Vagina (tissue), 2 donors: ENCODE measurements at places on chromosomes 5 and 9. TPM values are rescaled to one million over a fixed set of nuclear protein-coding genes. Genes with fewer than 3 reads are reported as not detected.

Gene AQP7
- total RNA-seq, result 6.4 TPM

Gene C6
- 2.0 TPM for total RNA-seq

DNA sequence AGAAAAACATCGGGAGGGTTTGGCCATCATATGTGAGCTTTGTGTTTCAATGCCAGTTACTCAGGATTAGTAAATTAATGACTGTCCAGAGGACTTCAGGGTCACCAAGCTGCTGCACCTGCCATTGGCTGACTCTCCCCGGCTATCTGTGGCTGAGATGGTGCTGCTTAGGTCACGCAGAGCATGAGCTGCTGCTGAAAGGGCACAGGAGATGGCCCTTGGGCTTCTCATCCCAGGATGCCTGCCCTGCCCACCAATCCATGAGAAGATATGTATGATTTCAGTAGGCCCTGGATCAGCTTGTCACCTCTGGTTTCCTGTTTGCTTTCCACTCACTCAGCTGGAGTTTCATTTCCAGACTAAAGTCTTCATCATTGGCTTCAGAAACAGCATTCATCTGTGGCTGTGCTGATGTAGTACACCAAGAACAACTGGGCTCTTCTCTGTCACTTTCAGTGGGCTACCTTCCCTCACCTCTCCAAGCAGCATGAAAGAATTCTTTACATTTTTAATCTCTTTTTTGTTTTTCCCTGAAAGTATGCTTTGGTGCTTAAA, 2.4 kb upstream of the CATSPER3 start:
- no peak overlapping the region for H3K27ac ChIP-seq
- no peak overlapping the region for H3K4me3 ChIP-seq
- no peaks in the 10 kb centered on the region for H3K4me1 ChIP-seq
- no peaks in the 10 kb centered on the region for H3K27me3 ChIP-seq
- H3K36me3 ChIP-seq, result peaks cover 15% of the 10 kb centered on the region
- DNase-seq, result no peak

DNA sequence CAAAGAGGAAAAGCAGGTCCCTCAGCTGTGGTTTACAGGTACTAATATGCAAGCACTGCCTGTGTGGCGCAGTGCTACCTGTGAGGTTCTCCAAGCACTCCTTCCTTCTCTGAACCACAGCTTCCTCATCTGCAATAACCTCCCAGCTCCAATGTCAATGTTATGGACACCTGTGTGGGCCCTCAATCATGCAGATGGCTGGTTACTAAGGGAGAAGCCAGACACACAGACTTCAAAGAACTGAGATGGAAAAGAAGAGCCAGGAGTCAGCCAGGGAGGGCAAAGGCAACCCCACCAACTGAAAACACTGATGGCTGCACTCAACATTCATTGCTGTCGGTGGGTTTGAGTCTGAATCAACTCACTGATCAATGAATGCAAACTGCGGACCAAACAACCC, 77.7 kb downstream of the NR6A1 start:
- no peak overlapping the region for H3K4me3 ChIP-seq
- no peak overlapping the region for H3K27ac ChIP-seq
- DNase-seq, result no peak
- H3K36me3 ChIP-seq, result no peaks in the 10 kb centered on the region

DNA sequence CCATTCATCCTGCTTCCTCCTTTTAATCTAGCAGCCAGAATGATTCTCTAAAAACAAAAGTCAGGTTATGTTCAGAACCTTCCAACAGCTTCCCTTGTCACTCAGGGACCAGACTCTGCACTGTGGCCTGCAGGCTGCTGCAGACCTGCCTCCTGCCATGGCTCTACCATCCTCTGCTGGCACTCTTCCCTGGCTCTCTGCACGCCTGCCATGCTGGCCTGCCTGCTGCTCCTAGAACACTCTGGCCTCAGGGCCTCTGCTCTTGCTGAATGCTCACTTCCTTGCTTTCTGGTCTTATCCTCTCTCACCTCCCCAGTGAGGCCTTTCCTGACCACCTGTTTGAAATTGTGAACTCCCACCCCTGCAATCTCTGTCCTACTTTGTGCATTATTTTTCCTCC, 149.4 kb downstream of the CD180 start:
- peaks cover 35% of the 10 kb centered on the region for H3K4me1 ChIP-seq
- no peaks in the 10 kb centered on the region for H3K27me3 ChIP-seq
- no peak overlapping the region for H3K4me3 ChIP-seq
- H3K27ac ChIP-seq, result no peak overlapping the region
- DNase-seq, result no peak
- H3K36me3 ChIP-seq, result no peaks in the 10 kb centered on the region

Gene ASS1
- total RNA-seq, result 84.0 TPM

Gene WDR38
- total RNA-seq, result not detected

DNA sequence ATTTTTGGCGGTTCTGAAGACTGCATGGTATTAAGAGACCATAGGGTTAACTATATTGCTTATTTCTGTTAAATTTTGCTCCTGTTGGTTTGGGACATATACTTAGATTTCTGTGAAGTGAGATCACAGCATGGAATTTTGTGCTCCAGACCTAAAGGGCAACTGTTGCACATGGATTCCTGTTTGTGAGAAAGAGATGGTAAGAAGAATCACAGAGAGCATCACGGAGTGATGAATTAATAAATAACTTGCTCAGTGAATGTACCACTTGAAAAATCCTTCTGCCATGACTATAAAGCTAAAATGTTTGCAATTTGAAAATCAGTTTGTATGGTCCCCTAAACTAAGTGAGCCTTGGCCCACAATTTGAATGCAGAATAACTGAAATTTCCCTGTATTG, 4.5 kb downstream of the PSAT1 start:
- H3K36me3 ChIP-seq, result no peaks in the 10 kb centered on the region
- H3K4me3 ChIP-seq, result no peak overlapping the region
- H3K27me3 ChIP-seq, result no peaks in the 10 kb centered on the region
- no peak for DNase-seq
- no peak overlapping the region for H3K27ac ChIP-seq

DNA sequence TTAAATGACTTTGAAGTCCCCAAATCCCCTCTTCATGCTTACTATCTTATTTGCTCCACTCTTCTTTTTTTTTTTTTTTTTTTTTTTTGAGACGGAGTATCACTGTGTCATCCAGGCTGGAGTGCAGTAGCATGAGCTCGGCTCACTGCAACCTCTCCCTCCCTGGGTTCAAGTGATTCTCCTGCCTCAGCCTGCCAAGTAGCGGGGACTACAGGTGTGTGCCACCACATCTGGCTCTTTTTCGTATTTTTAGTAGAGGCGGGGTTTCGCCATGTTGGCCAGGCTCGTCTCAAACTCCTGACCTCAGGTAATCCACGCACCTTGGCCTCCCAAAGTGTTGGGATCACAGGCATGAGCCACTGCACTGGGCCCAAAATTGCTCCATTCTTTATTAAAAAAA, 51.0 kb downstream of the ST8SIA4 start:
- no peak overlapping the region for H3K4me3 ChIP-seq
- no peaks in the 10 kb centered on the region for H3K36me3 ChIP-seq
- H3K4me1 ChIP-seq, result no peaks in the 10 kb centered on the region
- H3K27me3 ChIP-seq, result no peaks in the 10 kb centered on the region
- no peak for DNase-seq
